ENCODE measurements at places on chromosomes 7 and 10. TPM values are rescaled to one million over a fixed set of nuclear protein-coding genes. Genes with fewer than 3 reads are reported as not detected.

Gene GRM8
- not detected for total RNA-seq

Gene CALHM1
- total RNA-seq = not detected

Gene CFAP70
- 0.36 TPM for total RNA-seq

Gene ZPBP
- total RNA-seq = not detected

Gene ZCWPW1
- total RNA-seq = 3.7 TPM

Gene PRSS1
- not detected for total RNA-seq

Gene CYP2C9
- total RNA-seq = not detected

Gene FKBP6
- total RNA-seq = not detected

Data from A172 (cell line).